ENCODE measurements at places on chromosomes 3 and 15. TPM values are rescaled to one million over a fixed set of nuclear protein-coding genes. Genes with fewer than 3 reads are reported as not detected.
A peak's percentile ranks its signal among the peaks of the same experiment; 100 is the strongest.

XCR1 gene
- total RNA-seq: not detected

MINAR1 gene
- total RNA-seq: 0.30 TPM

- H3K4me3 ChIP-seq: no peak overlapping the region
- no peak overlapping the region for H3K27ac ChIP-seq
- H3K27me3 ChIP-seq: no peaks in the 10 kb centered on the region
- H3K36me3 ChIP-seq: no peaks in the 10 kb centered on the region
These were observed 72.9 kb downstream of the BLM start for GRCh38 chr15:90790057-90790456.

GRCh38 chr15:67043939-67044771 is 21.2 kb upstream of the SMAD3 start:
- H3K36me3 ChIP-seq: no peaks in the 10 kb centered on the region
- peak overlapping the region; percentile 81 for H3K27ac ChIP-seq
- no peak for DNase-seq
- H3K4me1 ChIP-seq: peaks cover 12% of the 10 kb centered on the region
- no peaks in the 10 kb centered on the region for H3K27me3 ChIP-seq

IMP3 gene
- total RNA-seq: 75.4 TPM

GRCh38 chr15:51497806-51498205 is 124.8 kb downstream of the DMXL2 start:
- no peak overlapping the region for H3K27ac ChIP-seq
- H3K4me1 ChIP-seq: no peaks in the 10 kb centered on the region
- H3K4me3 ChIP-seq: no peak overlapping the region

DNA sequence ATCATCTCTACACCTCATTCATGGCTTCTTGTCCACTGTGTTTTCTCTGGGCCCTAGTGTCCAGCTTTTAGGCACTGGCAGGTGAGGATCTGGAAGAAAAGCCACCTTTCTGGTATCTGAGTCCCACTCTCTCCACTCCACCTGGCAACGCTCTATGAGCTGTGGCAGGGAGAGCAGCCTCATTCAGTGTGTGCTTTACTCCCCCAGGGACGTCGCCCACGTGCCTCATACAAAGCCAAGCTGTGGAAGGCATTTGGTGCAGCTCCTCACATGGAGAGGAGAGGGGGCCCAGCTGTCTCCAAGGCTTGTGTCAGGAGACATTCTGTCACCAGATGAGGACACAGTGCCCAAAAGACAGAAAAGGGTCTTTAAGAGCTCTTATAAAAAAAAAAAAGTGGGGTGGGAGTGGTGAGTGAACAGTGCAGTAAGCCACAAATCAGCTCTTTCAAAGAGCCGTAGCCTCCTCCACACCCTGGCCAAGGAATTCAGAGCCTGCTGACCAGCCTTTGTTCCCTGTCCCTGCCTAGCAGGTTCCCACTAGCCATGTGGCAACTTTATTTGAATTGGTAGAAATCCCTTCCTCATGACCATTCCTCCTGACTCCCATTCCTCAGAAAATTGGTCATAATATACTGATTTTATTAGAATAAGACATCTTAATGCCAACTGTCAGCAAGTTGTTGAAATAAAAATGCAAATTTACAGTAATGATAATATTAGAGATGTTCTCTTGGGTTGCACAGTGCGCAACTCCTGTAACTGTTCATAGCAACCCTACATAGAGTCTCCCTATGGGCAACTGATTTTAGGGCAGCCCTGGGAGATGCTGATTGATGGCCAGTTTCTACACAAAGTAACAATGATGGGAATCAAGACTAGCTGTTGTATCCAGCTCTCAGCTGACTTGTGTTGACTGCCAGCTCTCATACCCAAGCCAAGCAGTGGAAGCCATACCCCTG is 29.5 kb downstream of the GALNT15 start:
- H3K27me3 ChIP-seq: no peaks in the 10 kb centered on the region
- H3K4me1 ChIP-seq: no peaks in the 10 kb centered on the region
- H3K36me3 ChIP-seq: no peaks in the 10 kb centered on the region
- DNase-seq: no peak

DNA sequence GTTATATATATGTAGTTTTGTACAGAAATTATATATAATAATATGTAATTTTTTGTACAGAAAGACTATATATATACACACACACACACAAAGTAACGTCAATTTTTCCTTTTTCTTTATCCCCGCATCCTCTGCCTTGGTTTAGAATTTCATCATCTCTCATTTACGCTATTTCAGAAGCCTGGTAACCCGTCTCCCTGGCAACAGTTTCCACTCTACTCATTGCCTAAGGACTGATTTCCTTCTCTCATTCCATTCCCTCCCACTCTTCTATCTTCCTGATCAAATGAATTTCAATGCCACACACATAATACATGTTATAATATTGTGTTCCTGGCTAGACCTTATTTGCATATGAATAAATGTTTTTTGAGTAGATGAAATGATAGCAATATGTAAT is 47.8 kb upstream of the NDN start:
- no peaks in the 10 kb centered on the region for H3K4me1 ChIP-seq
- H3K27ac ChIP-seq: no peak overlapping the region
- no peaks in the 10 kb centered on the region for H3K36me3 ChIP-seq

DNA sequence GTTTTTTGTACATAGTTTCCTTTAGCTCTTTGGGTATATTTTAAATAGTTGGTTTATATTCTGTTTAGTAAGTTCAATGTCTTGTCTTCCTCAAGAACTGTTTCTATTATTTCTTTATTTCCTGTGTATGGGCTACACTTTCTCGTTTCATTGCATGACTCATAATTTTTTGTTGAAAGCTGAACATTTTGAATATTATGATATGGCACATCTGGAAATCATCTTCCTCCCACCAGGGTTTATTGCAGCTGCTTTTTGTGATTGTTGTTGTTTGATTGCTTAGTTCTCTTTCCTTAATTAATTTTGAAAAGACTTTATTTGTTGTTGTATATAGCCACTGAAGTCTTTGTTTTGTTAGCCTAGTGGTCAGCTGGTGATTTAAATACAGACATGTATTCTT is 43.8 kb downstream of the LSM3 start:
- DNase-seq: no peak
- no peaks in the 10 kb centered on the region for H3K36me3 ChIP-seq
- H3K4me1 ChIP-seq: peaks cover 5% of the 10 kb centered on the region
- no peaks in the 10 kb centered on the region for H3K27me3 ChIP-seq
- H3K4me3 ChIP-seq: no peak overlapping the region

DNA sequence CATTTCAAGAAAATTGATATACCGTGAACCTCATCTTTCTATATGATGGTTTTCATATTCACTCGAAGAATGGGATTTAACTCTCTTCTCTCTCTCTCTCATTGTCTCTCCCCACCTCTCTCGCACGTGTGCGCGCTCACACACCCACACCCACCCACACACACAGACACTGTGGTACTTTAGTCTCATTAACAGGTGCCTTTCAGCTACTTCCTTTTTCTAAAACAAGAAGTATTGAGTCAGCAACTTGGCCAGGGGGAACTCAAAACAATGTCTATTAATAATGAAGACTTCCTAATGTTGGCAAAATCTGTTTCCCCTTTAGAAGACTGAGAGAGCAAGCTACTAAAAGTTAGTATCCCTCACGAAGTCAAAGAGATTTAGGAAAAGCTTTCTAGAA is 150.7 kb downstream of the TMCO5A start:
- peaks cover 10% of the 10 kb centered on the region for H3K4me1 ChIP-seq
- no peak for DNase-seq
- H3K36me3 ChIP-seq: no peaks in the 10 kb centered on the region
- no peaks in the 10 kb centered on the region for H3K27me3 ChIP-seq
- no peak overlapping the region for H3K4me3 ChIP-seq

- no peaks in the 10 kb centered on the region for H3K27me3 ChIP-seq
- no peak overlapping the region for H3K4me3 ChIP-seq
- H3K27ac ChIP-seq: no peak overlapping the region
- DNase-seq: no peak
These were observed 46.4 kb downstream of the EHHADH start for GRCh38 chr3:185207481-185207880.

DNA sequence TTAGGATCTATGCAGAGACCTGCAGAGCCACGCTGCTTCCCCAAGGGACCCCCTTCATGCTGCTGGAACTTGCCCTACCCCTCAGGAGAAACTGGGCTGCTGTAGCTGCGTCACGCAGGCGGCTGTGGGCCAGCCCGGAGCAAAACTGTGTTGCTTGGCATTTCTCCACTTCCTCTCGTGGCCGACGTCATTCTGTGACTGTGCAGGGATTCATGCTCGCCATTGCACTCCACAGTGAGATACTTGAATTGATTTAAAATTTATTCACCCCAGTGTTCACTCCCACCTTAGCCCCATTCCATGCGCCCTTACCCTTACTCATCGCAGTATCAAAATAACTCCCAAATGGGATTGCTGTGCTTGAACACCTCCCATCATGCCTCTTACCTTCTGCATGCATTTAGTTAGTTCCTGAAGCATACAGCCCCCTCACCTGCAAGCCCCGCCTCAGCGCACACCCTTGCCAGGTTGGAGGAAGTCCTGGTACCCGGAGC is 45.7 kb downstream of the TMEM44 start:
- peaks cover 6% of the 10 kb centered on the region for H3K4me1 ChIP-seq
- no peak overlapping the region for H3K4me3 ChIP-seq
- H3K27me3 ChIP-seq: no peaks in the 10 kb centered on the region
- DNase-seq: peak; percentile 62

LAMB2 gene
- total RNA-seq: 373 TPM
